ENCODE measurements at places on chromosomes 2 and 18.

GRCh38 chr2:126527836-126528490 is 128.0 kb upstream of the GYPC start:
- no peak for DNase-seq

GRCh38 chr2:19868224-19868623 is 33.6 kb downstream of the TTC32 start:
- no peak for DNase-seq

- DNase-seq = no peak
Measured at GRCh38 chr2:80530442-80531064, 226.0 kb upstream of the LRRTM1 start.

GRCh38 chr2:2777213-2777612 is 446.1 kb upstream of the MYT1L start:
- no peak for DNase-seq

GRCh38 chr18:3218819-3219218 is 949 bp downstream of the MYOM1 start:
- no peak for DNase-seq

DNA sequence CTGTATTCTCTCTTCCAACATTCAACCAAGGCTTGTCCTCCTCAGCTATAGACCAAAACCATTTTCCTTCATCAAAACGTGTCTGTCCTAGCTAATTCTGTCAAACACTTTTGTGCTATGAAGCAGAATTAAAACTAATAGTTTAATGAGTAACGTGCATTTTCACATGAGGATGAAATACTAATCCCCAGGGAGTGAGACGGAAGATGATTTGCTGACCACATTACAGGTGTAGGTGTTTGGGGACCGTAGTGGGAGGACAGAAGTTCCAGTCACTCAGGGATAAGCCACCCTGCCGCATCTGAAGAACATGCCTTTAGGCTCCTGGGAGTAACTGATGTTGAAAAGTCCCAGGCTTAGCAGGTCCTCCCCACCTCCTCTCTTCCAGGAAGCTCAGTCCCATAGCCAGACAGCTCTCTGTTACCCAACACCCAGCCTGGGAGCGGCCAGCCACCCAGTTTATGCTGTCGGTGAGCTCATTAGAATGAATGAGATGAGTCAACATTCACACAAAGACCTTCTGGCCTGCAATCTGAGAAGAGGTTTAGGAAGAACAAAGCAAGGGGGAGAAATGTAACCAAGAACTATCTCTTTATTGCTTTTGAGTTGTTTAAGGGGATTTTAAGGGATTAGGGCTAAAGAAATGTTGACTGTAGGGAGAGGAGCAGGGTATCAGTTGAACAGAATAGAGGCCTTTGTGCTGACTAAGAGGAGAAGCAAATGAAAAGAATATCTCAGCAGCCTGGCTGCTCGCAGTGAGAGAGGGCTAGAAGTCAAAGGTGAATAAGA is 122.5 kb downstream of the FOXI3 start:
- no peak for DNase-seq

DNA sequence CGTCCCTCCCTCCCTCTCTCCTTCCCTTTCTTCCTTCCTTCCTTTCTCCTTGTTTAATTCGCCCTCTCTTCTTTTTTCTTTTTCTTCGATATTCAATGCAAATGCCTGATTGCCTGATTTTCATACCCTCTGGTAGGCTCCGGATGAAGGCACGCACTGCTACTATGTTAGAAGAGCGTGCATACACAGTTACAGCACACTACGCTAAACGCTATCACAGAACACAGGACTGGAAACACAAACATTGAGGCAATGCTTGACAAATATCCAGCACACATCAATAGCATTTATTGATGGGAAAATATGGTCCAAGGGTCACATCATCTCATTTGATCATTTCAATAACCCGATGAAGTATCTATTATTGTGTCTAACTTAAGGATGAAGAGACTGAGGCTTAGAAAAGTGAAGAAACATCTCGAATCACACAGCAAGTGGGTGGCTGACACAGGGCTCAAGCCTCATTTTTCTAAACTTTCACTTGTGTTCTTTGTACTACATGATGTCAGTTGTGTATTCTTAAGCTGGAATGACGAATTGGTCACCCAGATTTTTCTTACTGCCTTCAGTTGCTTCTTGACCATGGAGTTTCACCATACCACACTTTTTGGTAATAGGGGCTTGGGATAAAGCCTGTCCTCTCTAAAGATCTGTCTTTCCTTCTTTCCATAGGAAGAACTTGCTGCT is 101.8 kb downstream of the TRIB2 start:
- DNase-seq = no peak

GRCh38 chr2:195659114-195659513 is 2.1 kb downstream of the SLC39A10 start:
- no peak for DNase-seq

GRCh38 chr2:231933916-231934401 is 7.8 kb upstream of the NPPC start:
- DNase-seq = no peak

- DNase-seq = no peak
Measured at GRCh38 chr2:222797871-222798270, 63.0 kb upstream of the ACSL3 start.

DNA sequence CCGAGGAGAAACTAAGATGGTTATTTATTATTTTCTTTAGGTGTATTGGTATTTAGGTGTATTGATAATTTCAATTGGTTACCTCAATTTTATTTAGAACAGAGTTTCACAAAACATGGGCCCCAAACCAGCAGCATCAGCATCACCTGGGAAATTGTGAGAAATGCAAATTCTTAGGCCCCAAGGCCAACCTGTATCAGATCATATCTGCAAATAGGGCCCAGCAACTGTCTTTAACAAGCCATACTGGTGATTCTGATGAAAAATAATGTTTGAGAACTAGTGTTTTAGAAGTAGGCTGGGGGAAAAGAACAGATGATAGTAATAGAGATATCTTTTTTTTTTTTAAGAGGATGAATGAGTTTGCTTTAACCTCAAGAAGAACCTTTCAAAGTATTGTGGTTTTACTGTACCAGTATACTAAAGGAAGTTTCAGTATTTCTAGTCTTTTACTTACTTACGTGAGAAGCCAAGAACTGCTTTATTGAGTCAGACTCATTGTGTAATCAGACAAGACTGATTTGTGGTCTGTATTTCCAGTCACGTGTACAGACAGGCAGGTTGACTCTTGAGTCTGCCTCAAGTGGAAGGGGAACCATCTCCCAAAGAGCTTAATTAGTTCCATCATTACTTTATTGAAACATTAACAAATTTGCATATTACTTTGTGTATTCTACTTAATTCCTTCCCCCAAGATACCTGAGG is 60.4 kb upstream of the GAREM1 start:
- DNase-seq = no peak

DNA sequence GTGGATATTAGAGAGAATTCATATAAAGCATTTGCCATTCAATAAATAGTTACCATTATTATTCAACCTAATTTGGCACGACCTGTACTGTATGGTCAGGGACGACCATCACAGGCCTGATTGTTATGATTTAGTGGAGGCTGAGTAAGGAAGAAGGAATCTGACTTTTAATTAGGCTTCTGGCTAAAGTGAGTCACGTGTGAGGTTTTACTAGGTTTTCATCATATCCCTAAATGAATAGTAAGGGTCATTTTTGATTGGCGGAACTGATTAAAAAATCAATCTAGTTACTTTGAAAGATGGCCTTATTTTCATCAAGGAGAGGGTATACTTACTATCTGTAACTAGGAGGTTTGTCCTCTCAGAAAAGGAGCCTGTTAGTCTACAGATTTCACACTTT is 143.4 kb downstream of the ADCYAP1 start:
- no peak for DNase-seq

DNA sequence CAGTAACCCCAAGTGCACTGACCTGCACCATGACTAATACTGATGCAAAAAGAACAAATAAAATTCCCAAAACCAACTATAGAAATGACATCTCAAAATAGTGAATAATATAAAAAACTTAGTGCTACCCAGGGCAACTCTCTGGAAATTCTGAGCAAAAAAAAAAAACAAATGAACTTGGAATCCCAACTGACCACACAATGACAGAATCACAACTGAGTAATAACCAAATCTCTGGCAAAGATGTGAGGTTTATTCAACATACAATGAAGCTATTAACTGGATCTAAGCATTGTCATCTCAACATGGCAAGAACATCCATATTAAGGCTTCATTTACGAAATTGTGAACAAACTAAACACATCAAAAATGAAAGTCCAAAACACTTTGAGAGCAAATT is 22.7 kb downstream of the EXOC6B start:
- DNase-seq = peak; percentile 84

GRCh38 chr2:167544602-167545001 is 656.3 kb downstream of the XIRP2 start:
- no peak for DNase-seq

GRCh38 chr2:53767405-53768241 is at the start of gene CHAC2:
CHAC2 (plus strand) TSS chr2:53767804; CDS start chr2:53767887, 83 bp downstream.
- DNase-seq = peak; percentile 80

GRCh38 chr2:76688732-76689131 is 833.4 kb downstream of the LRRTM4 start:
- DNase-seq = no peak

- no peak for DNase-seq
Measured at GRCh38 chr18:45687621-45688020, 36.4 kb upstream of the SLC14A1 start.

DNA sequence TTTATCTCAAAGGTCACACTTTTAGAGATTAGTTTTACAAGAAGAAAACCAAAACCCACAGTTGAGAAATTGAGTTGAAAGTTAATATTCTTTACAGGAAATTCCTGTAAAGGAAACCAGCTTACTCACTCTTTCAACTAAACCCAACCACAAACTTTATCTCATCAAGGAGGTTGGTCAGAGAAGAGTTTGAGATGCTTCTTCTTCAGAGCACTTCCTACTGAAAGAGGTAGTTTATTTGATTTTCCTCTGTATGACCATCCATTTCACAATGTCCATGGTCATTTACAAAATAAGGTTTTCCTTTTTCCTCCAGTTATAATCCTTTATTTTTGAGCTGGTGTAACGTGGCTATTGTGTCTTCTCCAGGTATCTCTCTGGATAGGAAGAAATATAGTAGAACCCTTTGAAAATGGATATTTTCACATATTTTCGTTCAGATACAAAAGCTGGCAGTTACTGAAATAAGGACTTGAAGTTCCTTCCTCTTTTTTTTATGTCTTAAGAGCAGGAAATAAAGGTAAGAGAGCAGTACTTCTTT is 4.5 kb upstream of the IL18RAP start:
- DNase-seq = no peak

GRCh38 chr2:62457556-62457955 is 48.4 kb downstream of the TMEM17 start:
- no peak for DNase-seq

GRCh38 chr2:897091-897490 is 53.6 kb upstream of the SNTG2 start:
- DNase-seq = no peak

GRCh38 chr2:32711219-32711618 is 83.4 kb downstream of the TTC27 start:
- peak; percentile 65 for DNase-seq

GRCh38 chr2:12219761-12220160 is 473.3 kb downstream of the LPIN1 start:
- no peak for DNase-seq

- peak; percentile 71 for DNase-seq
Measured at GRCh38 chr18:34787931-34788532, 77.9 kb downstream of the DTNA start.

GRCh38 chr2:186159101-186159500 is 327.0 kb upstream of the ZC3H15 start:
- DNase-seq = no peak

DNA sequence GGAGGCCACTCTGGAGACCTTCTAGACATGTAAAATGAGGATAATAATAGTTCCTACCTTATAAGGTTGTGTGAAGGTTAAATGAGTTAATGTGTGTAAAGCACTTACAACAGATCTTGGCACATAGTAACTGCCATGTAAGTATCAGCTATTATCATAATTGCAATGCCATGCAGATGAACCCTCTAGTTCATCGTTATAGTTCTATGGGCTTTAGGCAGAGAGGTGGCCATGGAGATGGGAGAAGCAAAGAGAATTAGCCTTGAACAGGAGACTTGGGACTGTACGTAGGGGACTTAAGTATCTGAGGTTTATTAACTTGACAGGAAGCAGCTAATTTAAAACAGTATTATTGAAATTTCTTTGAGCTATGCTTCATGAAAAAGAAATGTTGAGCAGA is 151.8 kb downstream of the PIK3C3 start:
- no peak for DNase-seq

- peak; percentile 57 for DNase-seq
Measured at GRCh38 chr2:24400207-24400907, 40.0 kb upstream of the ITSN2 start.

DNA sequence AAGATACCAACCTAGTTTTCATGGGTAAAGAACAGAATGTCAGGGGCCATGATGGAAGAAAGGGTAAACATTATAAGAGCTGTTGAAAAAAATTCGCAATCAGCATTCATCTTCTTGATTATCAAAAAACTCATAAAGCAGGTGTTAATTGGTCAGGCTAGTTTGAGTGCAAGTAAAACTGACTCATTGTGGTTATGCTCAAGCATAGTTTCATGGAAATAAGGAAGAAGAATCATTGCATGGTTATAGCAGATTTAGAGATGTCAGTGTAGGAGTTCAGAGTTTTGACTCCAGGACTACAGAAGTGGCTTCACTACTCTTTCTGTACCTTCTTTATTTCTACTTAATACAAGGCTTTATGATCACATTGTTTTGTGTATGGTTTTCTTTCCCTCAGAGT is 26.9 kb upstream of the CDH19 start:
- no peak for DNase-seq

GRCh38 chr2:8805278-8806210 is 31.9 kb downstream of the KIDINS220 start:
- DNase-seq = no peak

- no peak for DNase-seq
Measured at GRCh38 chr18:79006106-79006795, 26.6 kb downstream of the SALL3 start.

- DNase-seq = no peak
Measured at GRCh38 chr2:44951124-44951523, 9.6 kb downstream of the SIX3 start.

DNA sequence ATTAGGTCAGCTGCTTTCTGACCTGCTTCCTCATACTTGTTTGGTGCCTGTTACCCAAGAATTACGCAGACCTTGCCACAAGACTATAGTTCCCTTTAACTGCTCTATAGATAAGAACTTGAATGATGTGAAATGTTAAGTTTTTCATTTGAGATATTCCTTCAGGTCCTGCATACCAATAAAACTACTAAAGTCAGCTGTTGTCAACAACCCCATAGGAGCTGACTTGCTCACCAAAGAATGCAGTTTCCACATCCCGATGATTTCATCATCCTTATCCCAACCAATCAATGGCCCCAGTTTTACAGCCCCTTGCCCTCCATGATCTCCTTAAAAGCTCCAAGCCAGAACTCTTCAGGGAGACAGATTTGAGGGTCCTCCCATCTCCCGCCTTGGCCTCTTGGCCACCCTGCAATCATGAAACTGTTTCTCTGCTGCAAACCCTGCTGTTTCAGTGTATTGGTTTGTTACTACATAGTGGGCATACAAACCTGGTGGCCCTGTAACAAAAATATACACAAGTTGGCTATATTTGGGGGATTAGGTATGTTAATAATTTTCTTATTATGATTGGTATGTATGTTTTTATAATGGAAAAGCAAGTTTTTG is 396.3 kb upstream of the CHST9 start:
- DNase-seq = no peak
